ENCODE measurements at places on chromosomes 2 and 18.

DNA sequence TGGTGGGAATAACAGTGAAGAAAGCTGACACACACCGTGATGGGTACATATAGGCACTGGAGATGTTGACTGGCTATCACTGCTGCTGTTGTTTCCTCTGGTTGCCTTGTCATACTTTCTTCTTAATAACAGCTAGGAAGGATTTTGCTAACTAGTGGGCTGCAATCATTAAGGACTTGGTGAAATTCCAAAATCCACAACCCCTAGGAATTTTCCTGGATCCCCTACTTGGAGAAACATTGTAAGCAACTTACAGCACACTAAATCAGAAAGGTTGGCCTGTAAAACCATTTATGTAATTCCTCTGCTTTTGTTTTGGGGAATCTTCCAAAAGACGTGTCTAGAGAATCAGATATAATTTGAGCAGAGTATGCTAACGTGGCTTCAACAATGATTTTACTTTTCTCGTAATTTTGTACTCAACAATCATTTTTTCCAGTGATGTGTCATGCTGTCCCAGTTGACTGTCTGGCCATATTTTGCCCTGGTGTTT, 8.0 kb upstream of the COL3A1 start:
- DNase-seq: no peak

DNA sequence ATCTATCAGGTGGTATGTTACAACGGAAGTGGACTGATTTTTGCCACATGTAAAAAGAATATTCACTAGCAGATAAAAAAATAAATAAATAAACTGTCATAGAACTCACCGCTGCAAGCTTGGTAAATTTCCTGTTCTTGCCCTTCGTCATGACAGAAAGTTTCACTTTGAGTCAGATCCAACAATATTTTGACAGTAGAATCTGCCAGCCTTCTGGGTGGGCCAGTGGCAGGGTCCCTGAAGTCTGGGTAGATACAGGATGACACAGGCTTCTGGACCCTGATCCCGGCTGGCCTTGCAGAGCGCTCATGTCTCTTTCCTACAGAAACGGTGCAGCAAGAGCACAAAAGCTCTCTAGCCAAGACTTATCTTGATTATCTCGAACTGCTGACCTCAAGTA, 97.8 kb upstream of the PMAIP1 start:
- DNase-seq: no peak

GRCh38 chr2:46873604-46874068, 42.0 kb downstream of the MCFD2 start:
- DNase-seq: no peak

- no peak for DNase-seq
Measured at GRCh38 chr2:146143971-146144370, 1624.1 kb upstream of the ZEB2 start.

All from germinal center (tissue), 1 donor.